Fibroblast of upper back skin (primary cell): ENCODE measurements at places on chromosomes 5 and 9.

GRCh38 chr5:45252978-45253377 is 443.2 kb downstream of the HCN1 start:
- no peak for DNase-seq

GRCh38 chr5:115169487-115170133 is at the start of gene TRIM36:
TSS of gene TRIM36 (minus strand) at chr5:115169908. CDS start at chr5:115169634, 274 bp downstream.
- peak; percentile 82 for DNase-seq

GRCh38 chr9:69760278-69760610 is 433 bp upstream of the PTAR1 start:
- no peak for DNase-seq

DNA sequence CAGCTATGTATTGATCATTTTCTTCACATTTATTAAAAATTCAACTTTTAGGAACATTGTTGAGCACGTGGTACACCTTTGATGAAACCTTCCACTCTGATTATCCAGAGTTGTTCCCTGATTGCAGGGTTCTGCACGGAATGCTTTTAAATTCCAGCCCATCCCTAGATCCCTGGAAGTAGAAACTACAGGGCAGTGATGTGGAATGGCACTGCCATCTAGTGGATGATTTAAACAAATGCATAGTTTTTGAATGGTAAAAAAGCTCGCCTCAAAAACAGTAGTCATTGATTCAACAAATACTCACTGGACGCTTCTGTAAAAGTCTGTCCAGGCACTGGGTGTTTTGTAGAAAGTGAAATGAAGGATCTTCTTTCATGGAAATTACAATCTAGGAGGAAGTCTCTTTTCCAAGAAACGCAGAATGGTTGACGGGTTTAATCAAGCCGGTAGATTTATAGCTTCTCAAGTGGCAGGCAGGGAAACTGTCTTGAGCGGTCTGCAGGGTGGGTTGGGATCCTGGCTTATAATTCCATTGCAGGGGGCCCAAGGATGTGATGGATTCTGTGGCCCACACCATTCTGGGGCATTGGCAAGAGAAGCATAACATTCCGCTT is 118.4 kb downstream of the ARHGAP26 start:
- peak; percentile 67 for DNase-seq

GRCh38 chr5:124399426-124399961 is 346.9 kb downstream of the ZNF608 start:
- peak; percentile 53 for DNase-seq

DNA sequence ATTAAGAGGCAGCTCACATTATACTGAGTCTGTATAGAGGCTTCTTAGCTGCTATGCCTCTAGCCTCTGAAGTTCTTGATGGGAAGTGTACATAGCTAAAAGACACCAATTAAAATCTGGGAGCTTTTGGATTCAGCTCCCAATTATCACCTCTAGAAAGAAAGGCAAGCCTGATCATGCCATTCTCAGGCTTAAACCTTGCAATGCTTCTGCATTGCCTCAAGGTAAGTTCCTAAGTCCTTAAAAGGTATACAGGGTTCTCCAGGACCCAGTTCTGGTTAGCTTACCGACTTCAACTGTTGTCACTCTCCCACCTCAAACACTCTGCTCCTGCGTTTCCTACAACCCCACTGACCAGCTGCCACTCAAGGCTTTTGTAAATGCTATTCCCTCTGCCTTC is 17.5 kb upstream of the CCL28 start:
- DNase-seq = no peak
